DMS153 (cell line): ENCODE measurements at places on chromosomes 6 and 20.

DNA sequence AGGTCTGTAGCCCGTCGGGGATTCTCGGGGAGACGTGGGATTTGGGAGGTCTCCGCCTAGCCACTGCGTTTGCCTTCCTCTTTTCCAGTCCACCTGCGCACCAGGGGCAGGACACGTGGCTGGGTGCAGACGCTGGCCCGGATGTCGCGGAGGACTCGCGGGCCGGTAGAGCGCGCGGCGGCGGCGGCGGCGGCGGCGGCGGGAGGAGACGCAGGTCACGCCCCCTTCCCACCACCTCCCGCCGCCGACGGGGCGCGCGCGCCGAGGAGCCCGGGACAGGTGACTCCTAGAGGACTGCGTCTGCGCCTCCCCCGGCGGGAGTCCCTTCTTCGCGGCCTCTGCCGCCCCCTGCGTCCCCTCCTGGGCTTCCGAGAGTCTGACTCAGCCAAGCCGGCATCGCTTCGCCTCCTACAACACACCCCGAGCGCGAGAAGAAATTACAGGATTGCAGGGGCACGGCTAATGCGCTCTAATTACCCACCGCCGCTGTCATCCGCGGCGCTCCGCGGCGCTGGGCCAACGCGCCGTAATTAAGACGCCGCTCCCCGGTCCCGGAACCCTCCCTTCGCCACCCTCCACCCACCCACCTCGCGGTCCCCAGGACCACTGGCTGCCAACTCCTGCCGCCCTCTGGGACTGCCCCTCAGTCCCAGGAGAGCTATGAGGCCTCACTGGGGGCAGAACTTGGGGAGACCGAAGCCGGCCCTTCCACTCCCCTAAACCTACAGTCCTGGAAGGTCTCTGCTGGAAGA is 124.5 kb downstream of the MRPL14 start:
- peak; percentile 67 for DNase-seq

DNA sequence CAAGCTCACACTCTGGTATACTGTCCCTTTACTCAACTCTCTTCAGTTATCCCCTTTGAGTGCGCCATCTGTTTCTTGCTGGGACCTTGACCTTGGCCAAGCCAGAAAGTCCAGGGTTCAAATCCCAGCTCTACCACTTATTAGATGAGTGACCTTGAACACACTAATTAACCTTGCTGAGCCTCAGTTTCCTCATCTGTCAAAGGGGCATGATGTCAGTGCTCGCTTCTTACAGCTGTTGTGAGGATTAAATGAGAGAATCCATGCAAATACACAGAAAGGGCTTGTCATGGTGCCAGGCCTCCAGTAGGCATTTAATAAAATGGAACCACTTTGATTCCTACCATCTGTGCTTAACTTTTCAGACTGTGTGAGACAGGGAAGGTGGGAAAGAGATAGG is 34.3 kb downstream of the C6orf132 start:
- DNase-seq, result no peak

GRCh38 chr6:165106261-165106660 is 203.1 kb downstream of the C6orf118 start:
- no peak for DNase-seq

DNA sequence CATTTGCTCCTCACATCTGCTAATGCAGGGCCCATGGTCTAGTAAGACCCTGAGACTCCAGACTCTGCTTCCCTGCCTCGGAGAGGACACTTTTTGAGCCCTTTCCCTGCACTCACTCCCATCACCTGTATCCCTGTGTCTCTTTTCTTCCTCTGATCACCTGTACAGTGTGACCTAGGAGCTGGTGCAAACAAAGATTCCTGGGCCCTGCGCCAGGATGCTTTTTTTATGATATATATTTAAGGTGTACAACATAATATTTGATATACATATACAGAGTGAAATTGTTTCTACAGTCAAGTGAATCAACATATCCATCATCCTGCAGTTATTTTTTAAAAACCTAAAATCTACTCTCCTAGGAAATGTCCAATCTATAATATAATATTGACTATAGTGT is 355.4 kb downstream of the MAFB start:
- DNase-seq, result no peak

GRCh38 chr20:38192323-38192885 is 27.3 kb upstream of the TGM2 start:
- no peak for DNase-seq

- no peak for DNase-seq
Measured at GRCh38 chr20:6051505-6051904, 2.4 kb downstream of the LRRN4 start.
